ENCODE measurements at places on chromosomes 7 and 10.

DNA sequence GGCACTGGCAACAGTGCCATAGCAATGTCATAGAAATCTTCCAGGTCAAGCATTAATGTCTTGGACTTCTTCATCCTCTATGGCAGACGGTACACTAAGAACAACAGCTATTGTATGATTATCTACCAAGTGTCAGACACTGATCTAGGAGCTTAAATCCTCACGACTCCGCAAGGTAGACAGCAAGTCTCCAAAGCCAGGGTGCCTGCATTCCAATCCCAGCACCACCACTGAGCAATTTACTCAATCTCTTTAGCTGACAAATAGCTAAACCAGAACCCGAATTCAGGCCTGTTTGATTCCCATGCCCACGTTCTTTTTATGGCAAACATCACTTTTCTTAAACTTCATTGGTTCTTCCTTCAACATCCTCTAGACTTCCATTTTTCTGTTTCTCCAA, 31.8 kb downstream of the DNMBP start:
- DNase-seq = no peak

GRCh38 chr7:117383046-117383445, 44.2 kb downstream of the ASZ1 start:
- no peak for DNase-seq

GRCh38 chr7:44463169-44463808, 27.2 kb downstream of the NUDCD3 start:
- DNase-seq = no peak

DNA sequence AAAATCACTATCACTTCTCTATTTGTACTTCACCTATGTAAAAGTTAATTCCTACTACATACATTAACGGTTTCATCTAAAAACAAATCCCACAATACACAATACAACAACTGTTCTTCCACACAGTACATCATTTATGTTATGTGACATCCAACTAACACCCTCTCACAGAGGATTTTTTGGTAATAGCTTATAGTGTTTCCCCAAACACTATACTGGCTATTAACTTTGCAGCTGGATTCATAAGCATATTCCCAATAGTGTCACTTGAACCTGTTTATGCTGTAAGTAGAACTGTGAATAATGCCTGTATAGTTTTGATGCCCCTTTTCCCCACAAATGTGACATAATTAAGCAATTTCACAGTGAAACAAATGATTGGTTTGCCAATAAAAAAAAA, 49.9 kb downstream of the POT1 start:
- DNase-seq = no peak

- DNase-seq = no peak
Measured at GRCh38 chr10:3702056-3702546, 82.9 kb downstream of the KLF6 start.

DNA sequence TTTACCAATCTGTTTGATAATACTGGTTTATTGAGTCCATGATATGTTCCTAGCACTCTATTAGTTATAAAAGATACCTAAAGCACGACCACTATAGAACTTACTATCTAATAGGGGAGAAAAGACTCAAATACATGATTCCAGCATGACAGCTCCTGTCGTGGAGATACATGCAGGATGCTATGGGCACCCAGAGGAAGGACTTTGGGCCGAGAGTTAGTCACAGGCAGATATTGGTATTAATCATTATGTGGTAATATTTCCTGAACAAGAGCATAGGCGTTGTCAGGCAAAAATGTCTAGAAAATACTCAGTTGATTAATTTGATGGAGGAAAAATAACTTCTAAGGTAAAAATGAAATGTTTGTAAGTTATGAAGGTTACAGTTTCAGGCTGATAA, 31.8 kb downstream of the CNNM2 start:
- DNase-seq = no peak

GRCh38 chr10:100888957-100889356, 23.8 kb upstream of the SLF2 start:
- no peak for DNase-seq

GRCh38 chr7:38160003-38160571, 18.0 kb upstream of the STARD3NL start:
- no peak for DNase-seq

- DNase-seq = no peak
Measured at GRCh38 chr7:124791426-124791825, 25.8 kb upstream of the GPR37 start.

- no peak for DNase-seq
Measured at GRCh38 chr7:26187380-26188205, 13.0 kb downstream of the HNRNPA2B1 start.

GRCh38 chr10:68502846-68503245, 24.5 kb downstream of the SLC25A16 start:
- DNase-seq = no peak

DNA sequence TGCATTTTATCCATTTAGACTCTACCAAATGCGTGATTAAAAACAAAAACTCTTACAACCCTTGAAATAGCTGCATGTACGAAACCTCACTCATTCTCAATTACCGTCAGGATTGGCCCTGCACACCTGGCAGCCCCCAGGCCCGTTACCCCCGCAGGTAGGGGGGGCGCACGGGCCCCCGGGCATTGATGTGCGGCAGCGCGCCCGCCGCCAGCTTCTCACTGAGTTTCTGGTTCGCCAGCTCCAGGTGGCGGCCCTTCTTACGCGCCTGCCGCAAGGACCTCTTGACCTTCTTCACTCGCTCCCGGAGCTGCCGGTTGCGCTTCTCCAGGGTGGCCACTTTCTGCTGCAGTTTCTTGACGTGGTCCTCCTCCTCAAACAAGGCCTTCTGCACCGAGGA, 103.2 kb downstream of the CCDC3 start:
- DNase-seq = no peak

DNA sequence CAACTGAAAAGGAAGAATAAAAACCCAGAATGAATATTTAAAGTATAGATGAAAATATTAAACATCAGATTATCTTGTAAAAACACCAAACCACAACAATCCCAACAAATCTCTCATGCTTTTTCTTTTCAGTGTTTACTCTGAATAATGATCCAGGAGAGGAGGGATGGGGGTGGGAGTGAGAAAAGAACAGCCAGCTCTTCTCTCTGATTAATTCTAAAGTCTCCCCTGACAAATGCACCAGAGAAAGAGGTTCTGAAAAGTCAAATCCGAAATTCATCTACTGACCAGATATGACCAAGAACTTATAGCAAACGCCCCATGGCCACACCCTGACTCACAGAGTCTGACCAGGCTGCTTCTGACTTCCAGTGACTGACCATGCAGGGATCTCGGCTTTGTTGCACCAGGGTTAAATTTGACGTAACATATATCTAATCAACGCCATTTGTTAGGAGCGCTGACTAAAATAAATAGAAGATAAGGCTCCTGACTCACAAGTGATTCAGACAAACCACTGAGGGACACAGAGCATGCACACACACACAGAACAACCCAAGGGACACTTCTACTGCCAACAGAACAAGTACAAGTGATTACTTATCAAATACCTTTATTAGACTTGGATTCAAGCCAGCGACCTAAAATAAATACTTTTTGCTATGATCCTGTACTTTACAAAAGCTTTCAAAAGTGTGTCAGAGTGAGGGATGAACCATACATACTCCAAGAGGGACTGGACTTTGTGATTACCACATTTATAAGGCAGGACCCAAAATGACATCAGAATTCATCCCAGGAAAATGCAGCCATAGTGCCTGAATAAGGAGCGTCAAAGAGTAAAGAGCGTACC, 9.3 kb upstream of the SPOCK2 start:
- no peak for DNase-seq

- no peak for DNase-seq
Measured at GRCh38 chr10:75229971-75230370, 5.8 kb downstream of the COMTD1 start.

DNA sequence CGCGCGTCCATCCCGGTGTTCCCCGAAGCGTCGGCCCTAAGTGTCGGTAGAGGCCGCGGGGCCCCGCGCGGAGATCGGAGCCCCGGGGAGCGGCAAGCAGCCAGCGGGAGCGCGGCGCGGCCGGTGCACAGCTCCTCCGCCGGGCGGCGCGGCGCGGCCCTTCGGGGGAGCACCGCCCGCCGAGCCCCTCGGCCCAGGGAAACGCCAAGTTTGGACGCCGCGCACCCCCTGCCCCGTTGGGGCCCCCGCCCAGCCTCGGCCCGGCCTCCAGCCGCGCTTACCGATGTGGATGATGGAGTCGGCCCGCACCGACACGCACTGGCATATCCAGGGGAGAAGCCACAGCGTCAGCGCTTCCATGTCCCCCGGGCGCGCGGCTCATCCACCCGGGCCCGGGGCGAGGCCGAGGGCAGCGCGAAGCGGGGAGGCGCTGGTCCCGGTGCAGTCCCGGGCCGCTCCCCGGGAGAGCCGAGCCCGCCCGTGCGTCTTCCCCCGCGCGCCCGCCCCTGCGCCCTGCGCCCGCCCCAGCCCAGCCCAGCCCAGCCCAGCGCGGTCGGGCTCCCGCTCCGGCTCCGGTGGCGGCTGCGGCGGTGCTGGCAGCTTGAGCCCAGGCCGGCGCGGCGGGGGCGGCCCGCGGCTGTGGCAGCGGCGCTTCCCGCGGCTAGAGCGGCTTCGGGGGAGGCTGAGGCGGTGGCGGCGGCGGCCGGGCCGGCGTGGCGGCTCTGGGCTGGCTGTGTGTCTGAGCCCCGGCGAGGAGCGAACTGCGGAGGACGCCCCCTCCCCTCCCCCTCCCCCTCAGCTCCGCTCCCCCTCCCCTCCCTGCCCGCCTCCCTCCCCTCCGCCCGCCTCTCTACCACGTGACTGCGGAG, at the start of gene GRID1:
GRID1 (minus strand) TSS at position 763 of the 869 bp plus-strand sequence.
- no peak for DNase-seq

DNA sequence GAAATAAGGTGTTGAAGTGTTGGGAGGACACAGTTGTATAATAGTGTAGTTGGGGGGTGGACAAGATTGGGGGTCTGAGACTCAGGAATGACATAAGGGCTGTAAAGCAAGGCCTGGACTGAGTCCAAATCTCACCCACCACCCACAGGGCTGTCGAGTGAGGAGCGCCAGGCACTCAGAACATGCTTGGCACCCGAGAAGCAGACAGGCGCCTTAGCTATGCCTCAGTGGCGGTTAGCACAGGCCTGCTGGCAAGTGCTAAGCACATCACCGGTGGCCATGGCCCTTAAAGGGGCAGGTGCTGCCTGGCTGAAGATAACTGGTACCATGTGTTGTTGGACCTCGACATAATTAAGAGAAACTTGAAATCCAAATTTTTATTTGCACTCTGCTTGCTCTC, 90.7 kb downstream of the COL13A1 start:
- DNase-seq = no peak

GRCh38 chr10:80064120-80064886, 14.2 kb upstream of the TMEM254 start:
- no peak for DNase-seq

GRCh38 chr10:118689070-118689858, 65.5 kb downstream of the CACUL1 start:
- no peak for DNase-seq

Measured in activated T-helper 9 cell treated with anti-CD3 and anti-CD28 coated beads, Interleukin-2, amount 50 U/mL, for 16 hours (primary cell).